ENCODE measurements at places on chromosomes 16 and 17.

DNA sequence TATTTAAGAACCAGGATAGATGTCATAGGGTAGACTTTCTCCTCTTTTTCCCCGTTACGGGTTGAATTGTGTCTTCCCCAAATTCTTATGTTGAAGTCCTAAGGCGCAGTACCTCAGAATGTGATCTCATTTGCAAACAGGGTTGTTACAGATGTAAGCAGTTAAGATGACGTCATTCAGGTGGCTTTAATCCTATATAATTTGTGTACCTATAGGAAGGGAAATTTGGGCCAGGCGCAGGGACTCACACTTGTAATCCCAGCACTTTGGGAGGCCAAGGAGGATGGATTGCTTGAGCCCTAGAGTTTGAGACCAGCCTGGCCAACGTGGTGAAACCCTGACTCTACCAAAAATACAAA, 99.5 kb upstream of the DHX40 start:
- DNase-seq: no peak

DNA sequence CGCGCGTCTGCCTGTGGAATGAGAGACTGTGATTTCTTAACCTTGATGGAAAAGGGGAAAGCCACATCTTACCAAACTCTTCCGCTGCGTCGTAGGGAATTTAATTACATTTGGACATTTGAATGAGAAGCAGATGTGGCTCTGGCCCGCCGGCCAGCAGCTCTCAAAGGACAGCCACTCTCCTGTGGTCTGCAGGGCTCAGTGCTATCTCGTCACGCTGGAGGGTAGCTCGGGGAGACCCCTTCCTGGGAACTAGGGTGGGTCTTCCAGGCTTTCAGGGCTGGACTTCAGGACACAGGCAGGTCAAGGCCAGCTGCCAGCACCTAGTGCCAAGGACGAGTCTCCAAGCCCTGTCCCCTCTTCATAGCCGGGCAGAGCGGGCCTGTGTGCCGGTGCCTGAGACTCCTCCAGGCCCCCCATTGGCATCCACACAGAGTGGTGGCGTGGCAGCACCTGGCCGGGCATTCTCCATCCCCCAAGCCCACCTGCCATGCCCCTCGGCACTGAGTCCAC, 15.9 kb upstream of the TBX2 start:
- DNase-seq: no peak

DNA sequence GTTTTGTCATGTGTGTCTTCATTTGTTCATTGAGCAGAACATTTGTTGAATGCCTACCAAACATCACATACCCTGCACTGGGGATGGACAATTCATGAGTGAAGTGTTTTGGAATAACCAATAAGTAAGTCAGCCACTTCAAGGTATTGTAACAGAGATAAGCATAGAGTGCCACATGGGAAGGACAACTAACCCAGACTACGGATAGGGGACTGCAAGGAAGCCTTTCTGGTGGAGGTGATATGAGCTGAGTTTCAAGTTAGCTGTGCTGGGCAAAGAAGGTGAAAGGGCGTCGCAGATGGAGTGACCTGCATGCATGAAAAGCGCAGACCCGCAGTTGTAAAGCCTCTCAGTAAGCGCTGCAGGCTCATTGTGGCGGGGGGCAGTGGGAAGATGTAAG, 78.8 kb downstream of the TNRC6C start:
- no peak for DNase-seq

DNA sequence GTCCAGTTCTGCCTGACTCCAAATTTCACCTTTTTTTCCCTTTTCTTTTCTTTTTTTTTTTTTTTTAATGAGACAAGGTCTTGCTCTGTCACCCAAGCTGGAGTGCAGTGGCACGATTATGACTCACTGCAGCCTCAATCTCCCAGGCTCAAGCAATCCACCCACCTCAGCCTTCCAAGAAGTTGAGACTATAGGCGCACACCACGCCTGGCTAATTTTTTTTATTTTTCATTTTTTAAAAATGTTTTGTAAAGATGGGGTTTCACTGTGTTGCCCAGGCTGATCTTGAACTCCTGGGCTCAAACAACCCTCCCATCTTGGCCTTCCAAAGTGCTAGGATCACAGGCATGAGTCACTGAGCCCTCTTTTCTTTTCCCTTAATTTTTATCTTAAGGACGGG, 33.4 kb upstream of the RBBP6 start:
- DNase-seq: no peak

- no peak for DNase-seq
Observed at GRCh38 chr17:64185101-64185500, 55.2 kb upstream of the ERN1 start.

DNA sequence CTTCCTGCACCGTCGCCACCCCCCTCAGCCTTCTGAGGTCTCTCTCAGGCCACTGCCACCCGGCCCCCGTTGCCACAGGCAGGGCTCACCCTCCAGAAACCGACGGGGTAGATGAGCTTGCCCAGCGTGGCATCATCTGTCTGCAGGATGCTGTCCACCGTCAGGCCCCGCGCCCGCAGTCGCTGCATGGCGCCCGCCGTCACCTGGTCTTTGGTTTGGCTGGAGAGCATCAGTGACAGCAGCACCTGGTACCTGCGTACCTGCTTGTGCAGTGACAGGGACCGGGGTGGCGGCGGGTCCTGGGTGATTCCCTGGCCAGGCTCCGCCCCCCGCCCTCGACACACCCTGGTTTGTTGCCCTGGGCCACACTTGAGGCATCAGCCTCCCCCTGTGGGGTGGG, 3.1 kb downstream of the NTHL1 start:
- no peak for DNase-seq

GRCh38 chr17:50850640-50851039, 15.3 kb downstream of the WFIKKN2 start:
- peak; percentile 88 for DNase-seq

- DNase-seq: no peak
Observed at GRCh38 chr17:2275722-2276121, 27.9 kb downstream of the SMG6 start.

DNA sequence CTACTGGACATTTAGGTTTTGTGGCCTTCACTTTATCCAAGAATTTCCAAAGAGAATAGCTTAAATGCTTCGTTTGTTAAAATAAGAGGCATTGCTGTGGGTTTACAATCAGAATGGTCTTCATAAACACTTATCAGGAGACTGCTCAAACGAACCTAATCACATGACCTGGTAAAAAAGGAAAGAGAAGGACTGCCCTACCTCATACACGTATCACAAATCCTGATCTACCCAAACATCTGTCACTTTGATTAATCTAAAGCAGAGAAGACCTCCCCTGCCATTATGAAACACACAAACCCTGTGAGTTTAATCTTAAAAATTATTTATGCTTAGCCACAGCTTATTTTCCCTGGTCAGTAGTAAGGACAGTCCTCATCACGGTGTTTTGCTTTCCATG, 76.6 kb downstream of the PARN start:
- no peak for DNase-seq

All from foreskin keratinocyte (primary cell).